Fibroblast of skin of right quadriceps (primary cell): ENCODE measurements at places on chromosomes 3 and 15.

- peak; percentile 33 for DNase-seq
These were observed 69.2 kb downstream of the GOLGA8B start for GRCh38 chr15:34514251-34514670.

DNA sequence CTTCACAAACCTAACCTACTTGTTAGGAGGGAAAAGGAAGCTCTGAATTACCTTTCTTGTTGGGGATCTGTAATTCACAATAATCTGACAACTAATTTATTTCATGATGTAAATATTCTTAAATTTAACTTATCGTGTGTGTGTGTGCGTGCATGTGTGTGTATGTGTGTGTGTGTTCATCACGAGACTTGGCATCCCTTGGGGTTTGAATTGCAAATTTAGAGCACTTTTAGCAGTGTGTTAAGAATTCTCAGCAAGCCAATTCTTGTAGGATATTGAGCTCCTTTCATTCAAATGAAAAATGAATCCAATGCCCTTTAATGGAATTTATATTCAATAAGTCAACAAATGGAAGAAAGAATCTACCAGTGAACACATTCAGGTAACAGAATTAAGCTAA lies 85.9 kb upstream of the C3orf80 start:
- DNase-seq = no peak

GRCh38 chr15:70035719-70036077 lies 62.0 kb downstream of the TLE3 start:
- DNase-seq = no peak

DNA sequence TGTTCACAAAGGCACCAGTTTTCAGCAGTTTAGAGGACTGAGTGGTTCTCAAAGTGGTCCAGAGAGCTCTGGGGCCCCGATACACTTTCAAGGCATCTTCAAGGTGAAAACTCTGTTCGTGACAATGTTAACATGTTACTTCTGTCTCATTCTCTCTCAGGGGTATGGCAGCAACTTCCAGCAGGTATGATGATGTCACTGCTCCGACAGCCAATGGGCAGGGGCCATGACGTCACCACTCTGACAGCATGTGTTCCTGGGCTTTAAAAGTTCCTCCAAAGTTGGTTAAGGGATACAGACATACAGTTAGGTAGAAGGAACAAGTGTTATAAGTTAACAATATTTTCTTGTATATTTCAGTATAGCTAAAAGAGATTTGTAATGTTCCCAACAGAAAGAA lies 87.9 kb downstream of the KLF15 start:
- no peak for DNase-seq

- DNase-seq = peak; percentile 58
These were observed 12.0 kb downstream of the MESD start for GRCh38 chr15:80977627-80978036.

- no peak for DNase-seq
These were observed 19.8 kb upstream of the TNFSF10 start for GRCh38 chr3:172542999-172543398.

GRCh38 chr3:33117461-33117860 lies 3.6 kb downstream of the CRTAP start:
- DNase-seq = no peak
